Right atrium auricular region (tissue), 2 donors: ENCODE measurements at places on chromosomes 12 and 14. TPM values are rescaled to one million over a fixed set of nuclear protein-coding genes. Genes with fewer than 3 reads are reported as not detected.

DNA sequence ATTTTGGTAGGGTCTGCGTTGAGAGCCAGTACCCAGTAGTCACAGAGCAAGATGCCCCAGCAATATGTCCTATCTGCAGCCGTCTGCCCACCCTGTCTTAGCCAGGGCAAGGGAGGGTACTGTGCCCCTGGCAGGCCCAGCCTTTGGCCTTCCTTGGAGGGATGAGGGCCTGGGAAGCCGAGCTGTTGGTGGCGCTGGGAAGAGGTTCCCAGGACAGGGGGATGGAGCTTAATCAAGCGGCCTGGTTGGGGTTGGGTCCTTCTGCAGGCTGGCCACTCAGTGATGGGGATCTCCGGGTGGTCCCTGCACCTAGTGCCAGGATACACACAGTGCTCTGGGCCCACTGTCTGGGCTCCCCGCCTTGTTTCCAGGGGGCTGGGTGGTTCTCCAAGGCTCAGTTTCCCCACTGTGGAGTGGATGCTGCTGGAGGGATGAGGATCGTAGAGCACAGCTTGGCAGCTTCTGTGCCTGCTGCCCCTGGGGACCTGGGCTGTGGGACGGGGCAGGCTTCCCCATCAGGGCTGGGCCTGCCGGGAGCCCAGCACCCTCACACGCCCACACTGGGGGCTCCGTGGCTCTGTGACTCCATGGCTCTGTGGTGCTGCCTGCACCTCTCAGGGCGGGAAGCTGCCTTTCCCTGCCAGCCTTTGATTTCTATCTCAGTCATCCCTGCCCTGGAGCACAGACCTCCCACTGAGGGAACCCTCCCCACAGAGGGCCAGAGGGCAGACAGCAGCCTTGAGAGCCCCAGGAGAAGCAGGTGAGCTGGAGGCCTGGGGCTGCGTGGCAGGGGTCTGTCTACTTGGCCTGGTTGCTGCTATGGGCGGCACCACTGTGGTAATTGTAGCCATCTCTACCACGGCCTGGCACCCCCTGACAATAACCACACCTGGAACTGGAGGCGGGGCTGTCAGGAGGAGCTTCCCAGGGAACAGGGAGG, 357.0 kb downstream of the TMEM121 start:
- DNase-seq, result no peak
- H3K4me1 ChIP-seq, result no peaks in the 10 kb centered on the region
- H3K27ac ChIP-seq, result no peak overlapping the region
- H3K36me3 ChIP-seq, result no peaks in the 10 kb centered on the region

DNA sequence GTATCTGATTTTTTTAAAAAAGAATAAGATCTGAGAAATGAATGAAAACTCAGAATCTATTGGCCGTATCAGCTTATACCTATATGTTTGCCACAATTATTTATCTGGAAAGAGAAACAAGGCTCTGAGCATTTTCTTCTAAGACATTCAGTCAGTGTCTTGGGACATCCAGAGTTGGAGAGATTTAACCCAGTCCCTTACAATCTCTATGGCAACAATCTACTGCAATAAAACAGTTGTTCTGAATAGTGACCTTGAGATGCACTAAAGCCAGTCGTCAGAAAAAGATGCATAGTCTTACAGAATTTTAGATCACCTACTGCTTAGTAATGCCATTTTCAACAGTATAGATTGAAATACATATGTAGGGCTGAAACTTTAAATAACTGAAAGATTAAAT, 52.0 kb upstream of the SOCS2 start:
- no peaks in the 10 kb centered on the region for H3K36me3 ChIP-seq
- H3K4me1 ChIP-seq, result no peaks in the 10 kb centered on the region
- no peak for DNase-seq
- no peaks in the 10 kb centered on the region for H3K27me3 ChIP-seq

DNA sequence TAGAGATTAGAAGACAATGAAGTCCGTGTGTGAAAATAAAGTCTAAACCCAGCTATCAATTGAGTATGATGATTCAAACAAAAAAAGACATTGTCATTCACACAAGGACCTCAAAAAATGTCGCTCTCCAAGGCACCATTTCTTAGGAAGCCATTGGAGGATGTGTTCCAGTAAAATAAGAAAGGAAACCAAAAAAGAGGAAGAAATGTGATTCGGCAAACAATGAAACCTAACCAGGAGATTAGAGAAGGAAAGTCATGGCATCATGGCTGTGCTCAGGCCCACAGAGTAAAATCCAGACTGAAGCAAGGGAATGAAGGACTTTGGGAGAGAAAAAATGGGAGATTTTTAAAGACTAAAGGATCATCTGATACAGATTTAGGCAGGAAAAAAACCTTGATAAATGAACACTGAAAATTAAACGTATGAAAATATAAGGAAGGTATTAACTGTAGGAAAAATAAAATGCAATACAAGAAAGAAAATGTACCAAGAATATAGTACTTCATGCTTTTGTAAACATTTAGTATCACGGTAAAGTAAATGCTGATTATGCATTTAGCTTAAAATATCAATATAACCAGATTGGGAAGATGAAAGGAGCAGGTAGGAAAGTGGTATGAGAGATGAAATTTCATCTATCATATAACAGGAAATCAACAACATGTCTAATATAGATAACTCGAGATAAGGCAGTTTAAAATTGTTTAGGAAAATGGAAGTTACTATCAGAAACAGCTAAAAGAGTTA, 38.2 kb upstream of the MTHFD1 start:
- no peaks in the 10 kb centered on the region for H3K36me3 ChIP-seq
- H3K4me1 ChIP-seq, result no peaks in the 10 kb centered on the region
- H3K4me3 ChIP-seq, result no peak overlapping the region
- H3K27ac ChIP-seq, result no peak overlapping the region

DNA sequence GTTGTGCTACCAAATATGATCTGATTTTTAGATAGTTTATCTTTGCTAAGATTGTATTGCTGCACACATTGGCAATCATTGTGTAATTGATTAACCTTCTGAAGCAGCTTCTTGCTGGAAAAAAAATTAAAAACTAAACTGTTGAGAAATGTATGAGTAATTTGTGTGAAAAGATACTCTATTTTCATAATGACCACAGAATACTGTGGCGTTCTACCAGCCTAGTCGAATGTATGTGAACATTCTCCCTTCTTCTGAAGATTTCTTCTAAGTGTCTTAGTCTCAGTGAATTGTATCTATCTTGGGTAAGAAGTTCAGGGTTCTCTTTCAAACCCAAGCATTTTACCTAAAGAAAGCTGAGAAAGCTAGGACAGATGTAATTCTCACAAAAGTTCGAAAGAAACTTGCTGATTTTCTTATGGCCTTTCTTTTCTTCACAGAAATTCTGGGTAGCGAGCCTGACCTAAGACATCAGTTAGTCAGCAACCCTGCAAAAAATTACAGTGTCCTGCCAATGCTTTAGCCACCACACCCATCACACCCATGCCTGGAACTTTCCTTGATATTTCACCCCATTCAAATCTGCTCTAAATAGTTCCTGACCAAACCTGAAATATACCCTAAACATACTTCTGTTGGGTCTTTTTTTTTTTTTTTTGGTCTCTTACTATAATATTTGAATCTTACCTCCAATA, 27.1 kb upstream of the C12orf71 start:
- H3K4me3 ChIP-seq, result no peak overlapping the region
- DNase-seq, result no peak
- H3K4me1 ChIP-seq, result no peaks in the 10 kb centered on the region
- no peaks in the 10 kb centered on the region for H3K27me3 ChIP-seq
- no peak overlapping the region for H3K27ac ChIP-seq

- H3K36me3 ChIP-seq, result no peaks in the 10 kb centered on the region
- H3K4me1 ChIP-seq, result peaks cover 96% of the 10 kb centered on the region
- peak overlapping the region; percentile 72 for H3K27ac ChIP-seq
- peak; percentile 92 for DNase-seq
- H3K4me3 ChIP-seq, result no peak overlapping the region
These were observed 5.1 kb downstream of the AHNAK2 start for GRCh38 chr14:104973135-104973384.

DNA sequence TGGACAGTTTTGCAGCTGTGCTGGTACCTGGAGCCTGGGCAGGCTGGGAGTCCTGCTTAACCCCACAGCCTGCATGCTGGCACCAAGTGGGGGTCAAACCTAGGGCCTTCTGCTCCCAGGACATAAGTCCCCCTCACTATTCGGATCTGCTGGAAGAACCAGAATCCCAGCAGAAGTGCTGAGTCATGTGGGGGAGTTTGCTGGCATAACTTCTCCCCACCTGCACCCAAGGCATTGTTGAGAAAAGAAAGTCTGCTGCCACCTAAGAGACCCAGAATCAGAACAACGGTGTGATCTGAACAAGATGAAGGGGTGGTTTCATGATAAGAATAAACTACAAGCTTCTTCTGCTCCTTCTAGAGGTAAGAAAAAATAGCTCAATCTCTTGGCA, 102.7 kb downstream of the RBM19 start:
- DNase-seq, result no peak
- no peaks in the 10 kb centered on the region for H3K4me1 ChIP-seq
- H3K27me3 ChIP-seq, result no peaks in the 10 kb centered on the region
- H3K27ac ChIP-seq, result no peak overlapping the region
- H3K4me3 ChIP-seq, result no peak overlapping the region
- peaks cover 2% of the 10 kb centered on the region for H3K36me3 ChIP-seq

DNA sequence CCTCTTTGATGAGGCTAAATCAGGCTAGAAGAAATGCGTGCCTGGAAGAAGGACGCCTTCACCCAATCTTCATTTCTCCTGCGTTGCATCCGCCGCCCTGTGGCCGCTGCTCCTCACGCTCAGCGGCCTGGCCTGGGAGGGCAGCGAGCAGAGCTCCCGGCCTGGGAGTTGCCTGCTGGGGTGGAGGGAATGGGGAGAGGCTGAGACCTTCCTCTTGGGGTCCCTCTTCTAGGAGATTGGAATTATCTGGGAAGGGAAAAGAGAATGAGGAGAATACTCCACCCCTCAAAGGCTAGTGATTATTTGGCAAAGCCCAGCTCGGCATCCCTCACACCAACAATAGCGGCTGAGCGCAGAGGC, 2.4 kb upstream of the HOXC12 start:
- no peaks in the 10 kb centered on the region for H3K36me3 ChIP-seq
- H3K27ac ChIP-seq, result no peak overlapping the region
- H3K4me3 ChIP-seq, result no peak overlapping the region
- H3K27me3 ChIP-seq, result peaks cover 73% of the 10 kb centered on the region

DNA sequence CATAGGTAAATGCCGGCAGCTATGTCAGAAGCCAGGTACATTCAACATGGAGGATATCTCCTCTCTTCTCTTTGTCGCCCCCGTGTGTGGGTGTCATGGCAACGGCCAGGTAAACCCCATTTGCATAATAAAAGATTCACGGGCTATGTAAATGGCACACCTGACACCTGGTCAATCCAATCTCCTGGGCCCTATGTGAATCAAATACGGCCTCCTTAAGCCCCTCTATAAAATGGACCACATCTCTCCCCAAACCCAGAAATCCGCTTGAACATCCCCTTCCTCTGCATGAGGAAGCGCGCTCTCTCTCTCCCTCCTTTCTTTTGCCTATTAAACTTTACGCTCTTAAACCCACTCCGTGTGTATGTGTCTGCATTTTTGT, 363.7 kb downstream of the SOX5 start:
- H3K4me1 ChIP-seq, result no peaks in the 10 kb centered on the region
- no peaks in the 10 kb centered on the region for H3K27me3 ChIP-seq
- no peak overlapping the region for H3K4me3 ChIP-seq
- DNase-seq, result no peak

- no peak overlapping the region for H3K27ac ChIP-seq
- no peak for DNase-seq
- peaks cover 7% of the 10 kb centered on the region for H3K36me3 ChIP-seq
These were observed 122.7 kb downstream of the DIP2B start for GRCh38 chr12:50627491-50627890.

GRCh38 chr12:12705838-12706520, 10.0 kb upstream of the GPR19 start:
- no peak overlapping the region for H3K27ac ChIP-seq
- H3K4me1 ChIP-seq, result no peaks in the 10 kb centered on the region
- no peak for DNase-seq
- H3K4me3 ChIP-seq, result no peak overlapping the region
- no peaks in the 10 kb centered on the region for H3K27me3 ChIP-seq
- H3K36me3 ChIP-seq, result no peaks in the 10 kb centered on the region

DNA sequence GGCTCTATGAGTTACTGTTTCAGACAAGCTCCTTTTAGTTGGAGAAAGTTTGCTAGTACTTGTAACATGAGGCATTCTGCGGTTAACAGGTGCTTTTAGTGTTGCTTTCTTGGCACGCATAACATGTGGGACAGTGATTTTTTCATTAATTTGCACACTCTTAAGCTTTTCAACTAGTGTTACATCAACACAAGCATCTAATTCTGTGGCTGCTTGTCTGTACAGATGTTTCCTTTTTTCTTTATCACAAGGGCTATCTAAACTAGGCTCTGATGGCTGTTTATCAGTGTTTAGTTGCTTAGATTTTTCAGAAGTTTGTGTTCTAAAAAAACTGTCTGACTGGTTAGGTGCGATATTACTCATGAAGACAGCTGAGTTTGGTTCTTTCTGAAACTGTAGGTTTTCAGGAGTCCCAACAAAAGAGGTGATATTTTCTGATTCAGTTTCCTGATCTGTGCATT, 120.1 kb downstream of the RALGAPA1 start:
- peaks cover 20% of the 10 kb centered on the region for H3K36me3 ChIP-seq
- no peaks in the 10 kb centered on the region for H3K4me1 ChIP-seq
- no peak overlapping the region for H3K4me3 ChIP-seq
- no peak overlapping the region for H3K27ac ChIP-seq

Gene BBOF1
- 3.3 TPM for total RNA-seq

Gene ARHGEF25
- total RNA-seq, result 11.0 TPM

Gene PSMC1
- total RNA-seq, result 159 TPM

Gene RD3L
- total RNA-seq, result 25.2 TPM

Gene AVPR1A
- 3.4 TPM for total RNA-seq
